ENCODE measurements at places on chromosomes 12 and 14.
A peak's percentile ranks its signal among the peaks of the same experiment; 100 is the strongest.

- DNase-seq, result no peak
Measured at GRCh38 chr12:9727813-9728212, 5.1 kb downstream of the CLECL1 start.

DNA sequence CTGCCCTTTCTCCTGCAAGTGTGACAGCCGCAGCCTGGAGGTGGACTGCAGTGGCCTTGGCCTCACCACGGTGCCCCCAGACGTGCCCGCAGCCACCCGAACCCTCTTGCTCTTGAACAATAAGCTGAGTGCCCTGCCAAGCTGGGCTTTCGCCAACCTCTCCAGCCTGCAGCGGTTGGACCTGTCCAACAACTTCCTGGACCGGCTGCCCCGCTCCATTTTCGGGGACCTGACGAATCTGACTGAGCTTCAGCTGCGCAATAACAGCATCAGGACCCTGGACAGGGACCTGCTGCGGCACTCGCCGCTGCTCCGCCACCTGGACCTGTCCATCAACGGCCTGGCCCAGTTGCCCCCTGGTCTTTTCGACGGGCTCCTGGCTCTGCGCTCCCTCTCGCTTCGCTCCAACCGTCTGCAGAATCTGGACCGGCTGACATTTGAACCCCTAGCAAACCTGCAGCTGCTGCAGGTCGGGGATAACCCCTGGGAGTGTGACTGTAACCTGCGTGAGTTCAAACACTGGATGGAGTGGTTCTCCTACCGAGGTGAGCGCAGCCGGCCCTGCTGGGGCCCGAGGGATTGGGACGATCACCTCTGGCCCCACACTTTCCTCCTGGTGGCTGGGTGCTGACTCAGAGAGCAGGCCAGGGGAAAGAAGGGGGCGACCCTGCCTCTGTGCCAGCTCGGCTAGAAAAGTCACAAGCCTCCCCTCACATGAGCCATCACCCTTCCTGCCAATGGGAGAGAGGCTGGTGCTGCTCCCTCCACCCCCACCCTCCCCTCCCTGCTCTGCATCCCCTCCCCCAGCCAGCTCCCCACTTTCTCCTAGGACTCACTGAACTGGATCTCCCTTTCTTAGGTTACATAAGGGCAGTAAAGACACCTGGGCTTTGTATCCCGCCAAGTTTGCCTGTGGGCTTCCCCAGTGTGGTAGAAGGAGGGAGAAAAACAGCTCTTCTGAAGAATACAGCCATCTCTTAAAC, 10.9 kb downstream of the LRTM2 start:
- no peak for DNase-seq

DNA sequence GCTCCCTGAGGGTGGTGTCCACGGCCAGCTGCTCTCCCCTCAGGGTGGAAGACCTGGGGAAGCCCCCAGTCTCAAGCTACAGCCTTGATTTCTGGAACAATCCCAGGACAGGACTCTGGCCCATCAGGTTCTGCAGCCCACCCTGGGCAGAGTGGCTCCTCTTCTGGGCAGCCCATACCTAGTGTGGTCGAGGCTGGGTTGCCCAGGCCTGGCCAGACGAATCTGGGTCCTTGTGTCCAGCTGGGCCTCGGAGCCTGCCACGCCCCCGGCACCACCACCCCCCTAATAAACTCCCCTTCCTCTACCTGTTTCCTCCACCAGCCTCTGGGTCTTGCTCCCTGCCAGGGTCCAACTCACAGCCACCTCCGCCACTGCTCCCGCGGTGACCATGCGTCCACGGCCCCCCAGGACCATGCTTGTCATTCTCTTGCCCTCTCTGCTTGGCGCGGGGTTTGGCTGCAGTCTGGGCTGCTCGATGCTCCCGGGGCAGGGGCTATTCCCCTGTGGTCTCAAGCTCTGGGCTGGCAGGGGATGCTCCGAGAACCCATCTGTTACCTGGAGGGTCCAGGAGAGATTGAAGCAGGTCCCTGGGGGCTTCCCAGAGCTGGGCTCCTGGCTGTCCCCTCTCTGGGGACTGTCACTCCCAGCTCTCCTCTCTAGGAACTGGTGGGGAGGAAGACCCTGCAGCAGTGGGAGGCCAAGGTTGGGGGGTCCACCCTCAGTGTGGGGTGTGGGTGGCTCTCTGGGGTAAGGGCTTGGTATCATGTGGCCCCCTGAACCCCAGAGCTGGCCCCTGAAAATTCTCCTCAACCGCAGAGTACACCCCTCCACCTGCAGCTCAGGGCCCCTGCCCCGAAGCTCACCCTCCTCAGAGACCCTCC, 8.7 kb upstream of the GPR132 start:
- no peak for DNase-seq

DNA sequence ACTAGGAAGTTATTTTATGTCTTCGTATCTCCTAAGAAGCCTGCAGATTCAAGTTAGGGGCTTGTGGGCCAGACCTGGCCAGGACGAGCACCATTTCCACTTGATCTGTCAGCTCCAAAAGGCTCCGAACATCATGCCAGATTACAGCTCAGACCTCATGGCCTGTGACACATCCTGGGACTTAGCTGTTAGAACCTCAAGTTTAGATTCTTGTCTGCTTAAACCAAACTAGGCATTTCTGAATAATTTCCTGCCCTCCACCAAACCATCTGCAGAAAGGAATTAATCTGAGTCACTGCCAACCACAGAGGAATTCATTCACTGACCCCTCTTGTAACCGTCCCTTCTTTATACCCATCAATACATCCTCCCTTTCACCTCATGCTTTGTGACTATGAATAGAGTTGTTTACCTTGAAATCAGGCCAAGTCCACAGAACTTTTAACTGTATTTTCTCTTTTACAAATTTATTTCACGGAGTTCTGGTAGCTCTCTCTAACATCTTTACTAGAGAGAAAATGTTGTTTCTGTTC, 120.3 kb downstream of the FBXL14 start:
- DNase-seq, result no peak

DNA sequence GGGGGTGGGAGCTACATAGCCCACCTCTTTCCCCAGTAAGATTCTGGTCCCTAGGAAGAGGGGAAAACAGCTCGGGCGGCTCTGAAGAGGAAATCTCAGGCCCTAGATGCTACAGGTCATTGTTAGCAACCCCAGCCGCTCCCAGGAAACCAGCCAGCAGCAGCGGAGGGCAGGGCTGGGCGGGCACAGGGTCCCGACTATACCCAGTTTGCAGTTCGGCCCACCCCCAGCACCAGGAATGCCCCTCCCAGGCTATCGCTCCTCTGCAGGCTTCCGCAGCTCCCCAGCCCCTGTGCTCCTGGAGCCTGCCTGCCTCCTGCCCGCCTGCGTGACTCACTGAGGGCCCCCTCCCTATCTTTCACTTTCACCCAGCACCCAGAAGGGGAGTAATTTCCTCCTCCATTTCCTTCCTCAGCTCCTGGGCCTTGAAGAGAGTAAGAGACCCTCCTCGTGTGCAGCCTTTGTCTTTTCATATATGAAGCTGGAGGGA, 27.2 kb upstream of the PNMA1 start:
- peak; percentile 80 for DNase-seq

DNA sequence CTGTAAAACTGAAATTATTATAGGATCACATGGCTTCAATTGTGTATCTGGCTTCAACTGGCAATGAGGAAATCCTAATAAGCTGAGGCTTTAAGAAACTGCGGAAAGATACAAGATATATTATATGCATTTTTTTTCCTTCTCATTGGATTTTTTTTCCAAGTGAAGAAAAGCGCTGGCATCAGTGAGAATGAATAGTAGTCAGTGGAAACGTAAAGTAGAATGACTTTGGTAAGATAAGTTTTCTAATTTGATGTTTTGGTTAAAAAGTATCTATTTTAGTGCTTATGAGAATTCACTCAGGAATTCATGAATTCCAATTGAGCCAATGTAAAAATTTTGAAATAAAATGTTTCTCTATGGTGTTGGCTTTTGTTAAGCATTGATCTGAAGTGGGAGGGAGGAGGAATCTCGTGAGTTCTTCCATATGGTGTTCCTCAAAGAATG, 173.5 kb upstream of the FRMD6 start:
- DNase-seq, result no peak

GRCh38 chr14:98953551-98954348, 318.2 kb downstream of the BCL11B start:
- no peak for DNase-seq

GRCh38 chr14:22872833-22873520, 1.4 kb downstream of the LRP10 start:
- no peak for DNase-seq

- DNase-seq, result no peak
Measured at GRCh38 chr14:29442696-29443095, 485.0 kb downstream of the PRKD1 start.

- DNase-seq, result peak; percentile 41
Measured at GRCh38 chr12:107736914-107737313, 24.0 kb downstream of the PRDM4 start.

- DNase-seq, result no peak
Measured at GRCh38 chr14:29205658-29206057, 439.1 kb downstream of the FOXG1 start.

DNA sequence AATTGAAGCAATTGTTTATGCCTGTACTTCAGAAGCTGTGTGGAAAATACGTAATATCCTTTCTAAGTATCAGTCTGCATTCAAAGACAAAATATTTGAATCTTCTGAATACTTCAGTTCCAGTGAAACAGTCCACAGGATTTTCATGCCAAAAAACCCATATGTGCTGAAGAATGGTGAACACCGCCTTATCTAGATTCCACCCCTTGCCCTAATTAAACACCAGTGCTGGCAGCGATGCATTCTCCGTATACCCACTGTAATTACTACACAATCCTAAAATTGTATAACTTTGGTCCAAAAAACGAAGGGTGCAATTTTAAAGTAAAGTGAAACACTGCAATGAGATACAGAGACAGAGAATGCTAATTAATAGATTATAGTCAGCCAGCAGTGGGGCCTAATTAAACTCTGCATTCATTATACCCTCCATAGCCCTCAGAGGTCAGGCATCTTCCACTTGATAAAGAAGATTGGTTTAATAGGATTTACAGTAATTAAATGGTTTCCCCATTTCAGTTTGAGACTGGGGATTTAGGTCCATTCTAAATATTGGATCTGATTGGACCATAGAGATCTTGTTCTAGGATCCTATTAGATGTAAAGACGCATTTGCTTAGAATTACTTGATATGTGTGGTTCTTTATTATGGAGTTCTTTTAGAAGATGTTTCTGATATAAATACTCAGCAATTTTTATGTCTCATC, 43.9 kb downstream of the ERC1 start:
- DNase-seq, result no peak

GRCh38 chr14:71863766-71864165, 68.5 kb upstream of the RGS6 start:
- no peak for DNase-seq

GRCh38 chr12:121190523-121191031, 19.4 kb upstream of the P2RX4 start:
- DNase-seq, result no peak

DNA sequence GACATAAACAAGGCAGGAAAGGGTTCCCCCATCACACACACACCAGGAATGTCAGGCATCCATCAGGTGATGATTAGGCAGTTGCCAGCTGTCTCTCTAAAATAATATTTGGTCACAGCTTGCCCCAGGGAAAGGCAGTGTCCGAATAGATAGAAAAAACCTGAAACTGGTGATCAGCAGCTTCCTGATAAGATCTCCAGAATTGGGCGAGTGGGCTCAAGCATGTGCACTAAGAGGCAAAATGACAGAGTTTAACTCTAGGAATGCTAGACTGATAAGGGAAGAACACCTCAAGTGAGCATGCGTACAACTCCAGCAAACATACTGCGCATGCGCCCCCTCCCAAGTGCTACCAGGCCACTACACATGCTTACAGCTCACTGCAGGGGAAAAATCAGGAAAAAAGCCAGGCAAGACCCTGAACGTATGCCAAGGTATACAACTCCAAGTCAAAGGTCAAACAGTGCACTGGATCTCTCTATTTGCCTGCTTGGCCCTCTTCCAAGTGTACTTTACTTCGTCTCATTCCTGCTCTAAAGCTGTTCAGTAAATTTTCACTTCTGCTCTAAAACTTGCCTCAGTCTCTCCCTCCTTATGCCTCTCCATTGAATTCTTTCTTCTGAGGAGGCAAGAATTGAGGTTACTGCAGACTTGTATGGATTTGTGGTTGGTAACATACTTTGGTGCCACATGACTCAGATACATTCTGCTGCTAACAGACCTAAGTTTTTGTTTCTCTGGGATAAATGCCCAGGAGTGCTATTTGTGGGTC, 73.5 kb upstream of the VASH1 start:
- DNase-seq, result no peak

- no peak for DNase-seq
Measured at GRCh38 chr12:2251526-2252209, 198.9 kb downstream of the CACNA1C start.

GRCh38 chr12:47574252-47575021, 131.4 kb downstream of the RPAP3 start:
- no peak for DNase-seq

- no peak for DNase-seq
Measured at GRCh38 chr14:92461891-92462290, 51.7 kb upstream of the RIN3 start.

- no peak for DNase-seq
Measured at GRCh38 chr12:48973531-48973930, 2.0 kb upstream of the WNT10B start.

DNA sequence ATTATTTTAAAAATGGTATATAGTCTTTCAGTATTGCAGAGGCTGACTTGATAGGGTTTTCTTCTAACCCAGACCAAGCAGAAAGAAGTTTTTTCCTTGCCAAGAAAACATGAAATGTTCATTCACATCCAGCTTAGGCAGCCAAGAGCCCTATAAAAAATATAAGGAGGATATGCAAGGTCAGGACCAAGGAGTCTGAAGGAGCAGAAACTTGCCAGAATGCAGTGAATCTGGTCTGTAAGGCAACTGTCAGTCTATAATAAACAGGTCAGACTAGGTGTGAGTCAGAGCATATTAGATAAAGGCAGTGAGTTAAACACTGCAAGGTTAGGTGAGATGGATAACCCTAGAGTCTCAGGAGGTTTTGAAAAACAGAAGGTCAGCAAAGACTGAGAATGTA, 645.5 kb downstream of the C12orf50 start:
- no peak for DNase-seq

GRCh38 chr12:57517187-57517586, 3.1 kb downstream of the DDIT3 start:
- DNase-seq, result no peak

DNA sequence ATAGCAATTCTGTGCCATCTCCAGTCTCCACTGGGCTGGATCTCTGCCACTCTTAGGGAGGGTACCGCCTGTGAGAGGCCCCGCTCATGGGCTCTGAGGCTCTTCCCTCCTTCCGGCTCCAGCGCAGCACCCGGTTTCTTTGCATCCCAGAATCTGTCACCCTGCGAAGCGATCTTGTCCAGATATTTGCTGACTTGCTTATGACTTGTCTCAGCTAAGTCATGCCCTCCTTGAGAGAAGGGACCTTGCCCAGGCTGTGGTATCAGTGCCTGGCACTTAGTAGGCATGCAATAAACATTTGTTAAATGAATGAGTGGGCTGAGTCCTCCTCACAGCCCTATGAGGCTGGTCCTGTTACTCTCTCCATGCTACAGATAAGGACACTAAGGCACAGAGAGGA, 13.4 kb downstream of the KRT80 start:
- DNase-seq, result no peak

DNA sequence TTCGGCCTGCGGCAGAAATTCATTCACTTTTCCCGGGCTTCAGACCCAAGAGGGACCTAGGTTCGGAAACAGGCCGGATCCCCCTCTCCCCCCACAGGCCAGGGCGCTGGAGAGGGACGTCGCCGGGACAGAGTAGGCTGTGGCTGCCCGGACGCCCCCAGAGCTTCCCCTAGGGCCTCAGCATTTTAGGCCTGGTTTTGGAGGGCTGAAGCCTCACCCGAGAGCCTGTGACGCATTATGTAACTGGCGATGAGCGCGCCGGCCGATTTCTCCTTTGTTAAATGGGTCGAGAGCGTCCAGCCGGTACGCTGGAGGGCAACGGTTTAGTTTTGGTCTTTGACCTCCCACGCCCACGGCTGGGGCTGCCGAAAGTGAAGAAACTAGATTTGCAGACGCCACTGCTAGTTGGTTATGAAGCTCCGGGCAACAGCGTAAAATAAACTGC, 657 bp downstream of the PEBP1 start:
- peak; percentile 43 for DNase-seq
